ENCODE measurements at places on chromosomes 3 and 15.
A peak's percentile ranks its signal among the peaks of the same experiment; 100 is the strongest.

DNA sequence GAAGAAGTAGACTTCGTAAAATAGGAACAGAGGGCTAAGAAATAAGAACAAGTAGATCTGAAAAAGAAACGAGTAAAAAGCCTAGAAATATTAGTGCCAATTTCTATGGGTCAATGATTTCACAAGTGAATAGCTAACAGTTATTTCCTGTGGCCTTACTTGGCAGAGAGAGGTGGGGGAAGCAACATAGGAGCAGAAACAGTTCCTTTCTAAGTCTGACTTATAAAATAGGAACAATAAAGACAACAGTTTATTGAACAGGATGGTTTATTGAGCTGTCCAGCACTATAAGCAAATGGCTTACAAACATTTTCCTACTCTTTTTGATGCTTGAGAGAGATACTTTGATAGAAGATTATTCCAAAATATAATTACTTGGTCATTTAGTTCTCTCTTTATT is 37.9 kb downstream of the AGTR1 start:
- DNase-seq = no peak

GRCh38 chr3:29919571-29919970 is 638.7 kb downstream of the RBMS3 start:
- no peak for DNase-seq

- DNase-seq = no peak
These were observed 69.6 kb downstream of the APBA2 start for GRCh38 chr15:28955160-28955992.

DNA sequence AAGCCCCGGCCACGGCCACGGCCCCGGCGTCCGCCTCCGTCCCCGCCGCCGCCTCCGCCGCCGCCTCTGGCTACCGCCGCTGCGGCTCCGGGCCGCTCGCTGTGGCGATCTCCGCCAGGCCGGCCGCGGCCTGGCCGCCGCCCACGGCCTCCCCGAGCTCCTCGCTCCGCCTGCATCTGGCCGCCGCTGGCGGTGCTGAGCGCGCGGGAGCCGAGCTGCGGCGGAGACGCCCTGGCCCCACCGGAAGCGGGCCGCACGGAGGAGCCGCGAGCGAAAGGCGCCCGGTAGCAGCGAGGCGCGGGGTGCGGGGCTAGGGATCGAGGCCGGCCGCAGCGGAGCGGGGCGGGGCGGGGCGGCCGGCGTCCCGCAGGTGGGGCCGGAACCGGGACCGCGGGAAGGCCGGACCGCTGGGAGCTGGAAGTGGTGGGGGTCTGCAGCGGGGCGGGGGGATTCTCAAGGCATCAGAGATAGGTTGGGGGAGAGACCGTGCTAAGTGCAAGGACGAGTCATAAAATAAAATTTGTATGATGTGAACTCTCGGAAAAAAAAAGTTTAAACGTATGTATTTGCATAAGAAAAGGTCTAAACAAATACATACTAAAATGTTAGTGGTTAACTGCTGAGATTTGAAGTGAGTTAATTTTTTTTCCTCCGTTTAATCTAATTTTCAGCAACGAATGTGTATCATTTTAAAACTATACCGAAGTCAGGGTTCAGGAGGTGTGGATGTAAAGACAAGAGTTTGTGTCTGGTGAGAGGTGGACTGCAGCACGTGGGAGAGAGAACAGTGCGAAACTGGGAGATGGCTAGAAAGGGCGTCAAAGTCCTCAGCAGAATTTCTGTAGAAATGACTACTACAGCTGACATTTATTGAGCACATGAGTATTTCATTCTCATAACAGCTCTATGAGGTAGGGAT is at the start of gene AVEN:
Gene AVEN, minus strand, starts transcription at position 334 of the 919 bp plus-strand sequence. Its CDS starts 158 bp downstream, at position 176.
- peak; percentile 23 for DNase-seq

- DNase-seq = no peak
These were observed 213.3 kb upstream of the GBE1 start for GRCh38 chr3:81974751-81975150.

GRCh38 chr3:87207460-87207859 is 19.6 kb upstream of the CHMP2B start:
- no peak for DNase-seq

DNA sequence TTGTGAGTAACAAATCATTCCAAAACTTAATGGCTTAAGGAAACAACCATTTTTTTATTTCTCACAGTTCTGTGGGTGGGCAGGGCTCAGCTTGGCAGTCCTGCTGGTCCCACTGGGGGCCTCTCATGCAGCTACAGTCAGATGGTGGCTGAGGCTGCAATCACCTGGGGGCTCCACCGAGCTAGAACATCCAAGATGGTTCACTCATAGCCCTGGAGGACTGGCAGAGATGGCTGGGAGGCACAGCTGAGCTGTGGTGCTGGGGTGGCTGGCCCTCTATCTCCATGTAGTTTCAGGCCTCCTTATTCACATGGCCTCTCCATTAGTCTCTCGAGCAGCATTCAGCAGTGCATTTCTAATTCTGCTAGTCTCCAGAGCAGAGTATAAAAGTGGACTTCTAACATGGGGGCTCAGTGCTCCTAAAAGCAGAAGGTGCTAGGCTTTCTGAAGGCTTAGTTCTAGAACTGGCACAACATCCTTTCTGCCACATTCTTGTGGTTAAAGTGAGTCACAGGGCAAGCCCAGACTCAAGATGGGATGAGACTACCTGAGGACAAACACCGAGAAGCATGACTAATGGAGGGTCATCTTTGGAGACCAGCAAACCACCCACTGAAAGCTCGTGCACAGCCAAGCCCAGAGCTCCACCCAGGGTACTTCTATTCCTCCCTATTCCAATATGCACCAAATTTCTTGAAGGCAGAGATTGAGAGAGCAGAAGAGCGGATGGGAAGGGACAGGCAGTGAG is 6.3 kb downstream of the CAV3 start:
- peak; percentile 46 for DNase-seq

DNA sequence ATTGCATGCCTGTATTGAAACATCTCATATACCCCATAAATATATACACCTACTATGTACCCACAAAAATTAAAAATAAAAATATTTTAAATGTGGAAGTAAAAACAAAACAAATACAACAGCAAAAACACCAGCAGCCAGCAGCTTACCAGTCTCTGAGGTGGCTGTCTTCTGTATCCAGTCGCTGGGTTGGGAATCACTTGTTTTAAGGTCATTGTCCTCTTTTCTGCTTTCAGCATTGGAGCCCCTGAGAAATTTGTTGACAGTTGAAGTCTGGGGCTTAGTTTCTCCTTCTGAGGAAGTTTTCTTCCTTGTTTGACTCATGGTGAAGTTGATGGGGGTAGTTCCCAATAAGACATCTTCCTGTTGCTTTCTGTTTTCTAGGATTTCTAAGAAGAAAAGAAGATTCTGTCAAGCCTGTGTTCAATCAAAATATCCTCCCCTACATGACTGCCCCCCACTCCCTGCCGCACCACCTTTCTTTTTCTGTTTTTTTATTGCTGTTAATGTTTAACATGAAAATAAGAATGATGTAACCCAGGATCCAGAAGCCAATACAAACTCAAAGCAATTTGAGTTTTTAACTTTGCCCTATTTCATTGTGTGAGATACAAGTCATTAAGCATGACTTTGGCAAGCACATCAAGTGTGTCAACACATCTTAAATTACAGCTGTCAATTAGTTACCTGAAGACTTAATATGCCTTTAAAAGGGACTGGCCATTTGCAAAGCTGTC is at the start of gene LRRC31:
Gene LRRC31, minus strand, starts transcription at position 452 of the 737 bp plus-strand sequence. Its CDS starts 128 bp downstream, at position 324.
- peak; percentile 39 for DNase-seq

GRCh38 chr15:54979964-54980363 is 216.8 kb downstream of the RSL24D1 start:
- DNase-seq = no peak

DNA sequence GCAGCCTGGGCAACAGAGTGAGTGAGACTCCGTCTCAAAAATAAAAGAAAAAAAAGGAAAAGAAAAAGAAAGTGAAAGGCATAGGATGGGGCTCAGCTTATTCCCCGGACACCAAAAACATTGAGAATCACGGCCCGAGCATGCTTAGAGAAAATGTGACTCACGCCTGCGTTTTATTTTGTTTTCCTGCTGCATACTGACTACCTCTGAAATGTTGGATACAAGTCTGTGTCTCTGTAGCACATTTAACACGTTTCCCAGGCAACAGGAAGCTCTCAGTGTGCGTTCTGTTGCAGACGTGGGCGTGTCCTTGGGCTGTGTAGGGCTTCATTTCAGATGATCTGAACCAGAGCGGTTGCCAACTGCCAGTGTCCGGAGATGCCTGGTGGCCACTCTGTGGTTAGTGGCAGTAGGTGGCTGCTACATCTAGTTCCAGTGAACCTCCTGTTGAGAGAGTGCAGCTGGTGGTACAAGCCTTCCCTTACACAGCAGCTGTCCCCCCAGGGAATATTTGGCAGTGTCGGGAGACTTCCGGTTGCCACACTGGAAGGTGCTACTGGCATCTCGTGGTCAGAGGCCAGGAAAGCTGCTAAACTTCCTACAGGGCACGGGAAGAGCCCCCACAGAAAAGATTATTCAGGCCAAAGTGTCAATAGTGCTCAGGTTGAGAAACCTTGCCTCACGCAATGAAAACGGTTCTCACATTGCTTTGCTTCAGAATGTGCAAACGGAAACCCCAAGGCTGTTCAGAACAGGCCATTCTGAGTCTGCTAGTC is 3.0 kb downstream of the SLC51A start:
- DNase-seq = no peak

- DNase-seq = no peak
These were observed 155.2 kb upstream of the UBE2E1 start for GRCh38 chr3:23650371-23651140.

GRCh38 chr3:194300382-194300758 is 50.8 kb downstream of the CPN2 start:
- no peak for DNase-seq

GRCh38 chr3:25292595-25292994 is 135.5 kb upstream of the RARB start:
- no peak for DNase-seq

DNA sequence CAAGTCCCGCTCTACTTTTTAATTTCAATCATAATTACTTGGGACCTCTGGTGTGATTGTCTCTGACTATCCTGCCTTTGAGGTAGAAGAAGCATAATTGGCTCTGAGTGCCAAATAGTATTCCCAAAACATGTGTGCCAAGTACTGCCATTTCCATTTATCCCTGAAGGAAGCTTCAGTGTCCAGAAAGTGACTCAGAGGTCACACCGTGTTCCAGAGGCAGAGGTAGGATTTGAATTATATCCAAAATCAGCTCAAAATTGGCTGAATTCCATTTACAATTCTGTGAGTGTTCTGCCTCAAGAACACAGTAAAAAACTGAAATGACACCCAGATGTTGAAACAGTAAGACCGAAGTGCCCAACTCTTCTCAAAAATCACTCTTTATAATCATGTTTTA is 255.3 kb downstream of the RSL24D1 start:
- no peak for DNase-seq

DNA sequence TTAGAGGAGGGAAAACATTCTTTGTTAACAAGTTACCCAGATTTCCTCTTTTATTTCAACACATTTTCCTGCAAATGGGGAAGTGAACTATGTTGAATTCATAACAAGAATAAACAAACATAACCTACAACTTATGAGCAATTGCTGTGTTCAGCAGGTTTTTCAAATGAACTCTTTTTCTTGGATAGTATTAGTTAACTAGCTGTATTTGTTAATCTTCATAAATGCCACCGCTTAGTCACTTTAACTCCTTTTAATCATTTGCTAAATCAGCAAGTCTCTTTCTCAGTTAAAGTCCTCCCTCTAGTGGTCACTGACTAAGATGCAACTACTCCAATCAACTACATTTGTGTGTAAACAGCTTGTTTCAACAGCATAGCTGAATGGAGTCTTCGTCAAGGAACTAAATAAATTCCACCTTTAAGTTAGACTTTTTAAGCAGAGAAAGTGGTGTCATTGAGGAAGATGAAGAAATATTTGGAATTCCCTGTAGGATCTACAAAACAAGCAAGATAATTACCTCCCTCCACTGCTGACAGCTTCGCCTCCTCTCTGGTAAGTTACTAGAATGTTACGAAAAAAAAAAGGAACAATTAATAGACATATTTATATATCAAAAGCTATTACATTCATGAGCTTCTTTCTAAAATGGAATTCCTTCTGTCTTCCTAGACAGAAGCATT is 1122.0 kb downstream of the ROBO1 start:
- peak; percentile 51 for DNase-seq

Measured in Calu3 (cell line).